ENCODE measurements at places on chromosomes 12 and 14. TPM values are rescaled to one million over a fixed set of nuclear protein-coding genes. Genes with fewer than 3 reads are reported as not detected.

DICER1 gene
- 22.1 TPM for total RNA-seq

JPH4 gene
- 0.19 TPM for total RNA-seq

TCL1B gene
- not detected for total RNA-seq

FBXO33 gene
- 4.8 TPM for total RNA-seq

FGF6 gene
- total RNA-seq: not detected

MEG3 gene
- 17.5 TPM for total RNA-seq

C12orf57 gene
- total RNA-seq: 227 TPM

BICDL1 gene
- 0.08 TPM for total RNA-seq

RAD52 gene
- 9.3 TPM for total RNA-seq

KRT75 gene
- not detected for total RNA-seq

OASL gene
- total RNA-seq: 0.25 TPM

FOXG1 gene
- not detected for total RNA-seq

SLC38A4 gene
- total RNA-seq: 0.27 TPM

BEGAIN gene
- 1.9 TPM for total RNA-seq

LBHD2 gene
- not detected for total RNA-seq

MIP gene
- not detected for total RNA-seq

PHETA1 gene
- total RNA-seq: 29.8 TPM

SLCO1C1 gene
- 1.1 TPM for total RNA-seq

RASAL1 gene
- total RNA-seq: not detected

ENDOU gene
- total RNA-seq: 0.49 TPM

KRT79 gene
- total RNA-seq: not detected

SIX6 gene
- total RNA-seq: not detected

CMKLR1 gene
- total RNA-seq: 5.7 TPM

DCTN2 gene
- 87.8 TPM for total RNA-seq

INSM2 gene
- not detected for total RNA-seq

TRIM9 gene
- total RNA-seq: 0.27 TPM

LRTM2 gene
- not detected for total RNA-seq

NFATC4 gene
- 20.6 TPM for total RNA-seq

NFKBIA gene
- 78.0 TPM for total RNA-seq

ALG10 gene
- total RNA-seq: 3.9 TPM

TMEM132D gene
- not detected for total RNA-seq

HOXC6 gene
- total RNA-seq: not detected

GPRC5D gene
- total RNA-seq: not detected

ESRRB gene
- 16.9 TPM for total RNA-seq

IFI27L1 gene
- total RNA-seq: 8.9 TPM

CLBA1 gene
- total RNA-seq: 2.4 TPM

ETNK1 gene
- 13.9 TPM for total RNA-seq

P2RX7 gene
- 1.6 TPM for total RNA-seq

RFLNA gene
- 0.27 TPM for total RNA-seq

ARHGDIB gene
- total RNA-seq: 50.6 TPM

GAS2L3 gene
- 1.8 TPM for total RNA-seq

PTPRR gene
- 1.3 TPM for total RNA-seq

APOLD1 gene
- 22.0 TPM for total RNA-seq

OR6C74 gene
- total RNA-seq: not detected

KRT82 gene
- total RNA-seq: not detected

MDM2 gene
- 36.0 TPM for total RNA-seq

DAO gene
- not detected for total RNA-seq

CDH24 gene
- total RNA-seq: 2.1 TPM

TAS2R42 gene
- not detected for total RNA-seq

PTPN11 gene
- total RNA-seq: 139 TPM

SPX gene
- total RNA-seq: 16.5 TPM

KCNA5 gene
- total RNA-seq: 2.6 TPM

CLEC1A gene
- total RNA-seq: 2.4 TPM

PTPN21 gene
- 42.3 TPM for total RNA-seq

TEX52 gene
- not detected for total RNA-seq

Data from left ventricle myocardium inferior (tissue), 1 donor.